ENCODE measurements at places on chromosomes 5 and 9.

DNA sequence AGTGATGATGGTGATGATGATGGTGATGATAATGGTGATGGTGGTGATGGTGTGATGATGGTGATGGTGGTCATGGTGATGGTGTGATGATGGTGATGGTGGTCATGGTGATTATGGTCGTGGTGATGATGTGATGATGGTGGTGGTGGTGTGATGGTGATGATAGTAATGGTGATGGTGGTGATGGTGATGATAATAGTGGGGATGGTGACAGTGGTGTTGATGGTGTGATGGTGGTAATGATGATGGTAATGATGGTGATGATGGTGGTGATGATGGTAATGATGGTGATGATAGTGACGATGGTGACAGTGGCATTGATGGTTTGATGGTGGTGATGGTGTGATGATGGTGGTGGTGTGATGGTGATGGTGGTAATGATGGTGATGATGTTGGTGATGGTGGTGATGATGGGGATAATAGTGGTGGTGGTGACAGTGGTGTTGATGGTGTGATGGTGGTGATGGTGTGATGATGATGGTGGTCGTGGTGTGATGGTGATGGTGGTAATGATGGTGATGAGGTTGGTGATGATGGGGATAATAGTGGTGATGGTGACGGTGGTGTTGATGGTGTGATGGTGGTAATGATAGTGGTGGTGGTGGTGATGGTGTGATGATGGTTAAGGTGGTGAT lies 6.5 kb downstream of the STKLD1 start:
- DNase-seq: no peak

GRCh38 chr5:82347201-82347865 lies 69.2 kb upstream of the RPS23 start:
- DNase-seq: peak; percentile 92

GRCh38 chr9:28329323-28329722 lies 756.0 kb upstream of the C9orf72 start:
- no peak for DNase-seq

- DNase-seq: no peak
Measured at GRCh38 chr9:94083384-94083783, 880 bp upstream of the PTPDC1 start.

GRCh38 chr9:132287256-132287760 lies 67.5 kb downstream of the SETX start:
- DNase-seq: no peak

- peak; percentile 75 for DNase-seq
Measured at GRCh38 chr9:112531666-112532282, 45.1 kb downstream of the KIAA1958 start.
